ENCODE measurements at places on chromosomes 3 and 15.

DNA sequence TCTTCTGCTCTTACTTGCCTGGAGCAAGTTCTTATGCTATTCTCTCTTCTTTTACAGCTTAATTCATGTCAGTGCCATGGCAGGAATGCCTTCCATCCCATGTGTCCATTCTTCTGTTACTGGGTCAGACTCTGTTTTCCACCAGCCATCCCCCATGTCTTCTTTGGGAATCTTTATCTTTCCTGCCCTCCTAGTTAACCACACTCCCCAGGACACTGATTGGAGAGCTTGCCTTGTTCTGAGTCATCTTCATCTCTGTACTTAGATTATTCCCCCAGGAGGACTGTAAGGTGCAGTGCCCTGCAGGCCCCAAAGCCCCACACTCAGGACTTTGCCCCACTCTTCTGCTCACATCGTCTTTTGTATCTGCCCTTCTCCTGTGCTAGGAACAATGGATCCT, 3.6 kb downstream of the ABHD17C start:
- DNase-seq, result no peak

DNA sequence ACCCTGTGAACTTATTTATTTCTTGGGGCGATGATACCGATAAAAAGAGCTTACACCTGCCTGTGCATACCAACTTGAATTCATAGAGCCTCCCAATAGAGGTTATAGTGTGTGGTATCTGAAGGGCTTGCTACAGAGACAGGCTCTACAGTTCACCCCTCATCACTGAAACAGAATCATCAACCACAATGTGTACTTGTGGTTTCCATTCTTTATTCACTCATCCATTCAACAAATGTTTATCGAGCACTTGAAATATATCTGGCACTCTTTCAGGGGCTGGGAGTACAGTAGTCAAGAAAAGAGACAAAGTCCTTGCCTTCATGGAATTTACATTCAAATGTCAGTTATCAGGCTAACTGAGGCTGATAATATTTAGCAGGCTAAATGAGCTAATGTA, 134.4 kb upstream of the SKOR1 start:
- no peak for DNase-seq

DNA sequence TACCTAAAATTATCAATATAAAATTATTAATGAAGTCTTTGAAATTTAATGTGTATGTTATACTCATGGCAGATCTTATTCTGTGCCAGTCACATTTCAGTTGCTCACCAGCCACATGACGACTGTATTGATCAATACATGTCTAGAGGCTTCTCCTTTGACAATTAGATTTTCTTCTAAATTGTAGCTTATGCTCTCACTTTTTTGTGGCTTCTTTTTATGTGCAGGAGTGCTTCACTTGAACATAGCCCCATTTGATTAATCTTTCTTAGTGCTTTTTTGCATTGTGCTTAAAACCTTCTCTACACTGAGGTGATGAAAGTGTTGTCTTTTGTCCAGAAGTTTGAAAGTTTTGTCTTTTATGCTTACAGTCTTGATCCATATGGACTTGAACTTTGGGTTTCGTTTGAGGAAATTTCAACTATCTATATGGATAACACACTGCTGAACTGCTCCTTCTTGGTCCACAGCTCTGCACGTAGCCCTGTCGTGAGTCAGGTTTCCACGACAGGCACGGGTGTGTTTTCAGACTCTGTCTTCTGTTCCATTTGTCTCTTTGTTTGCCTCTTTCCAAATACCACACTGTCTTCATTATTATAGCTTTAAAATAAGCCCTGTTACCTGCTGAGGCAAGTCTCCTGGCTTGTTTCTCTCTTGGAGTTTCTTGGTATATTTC, 393.9 kb upstream of the CFAP20DC start:
- no peak for DNase-seq

- DNase-seq, result no peak
Measured at GRCh38 chr3:114675104-114675503, 381.3 kb downstream of the TIGIT start.

DNA sequence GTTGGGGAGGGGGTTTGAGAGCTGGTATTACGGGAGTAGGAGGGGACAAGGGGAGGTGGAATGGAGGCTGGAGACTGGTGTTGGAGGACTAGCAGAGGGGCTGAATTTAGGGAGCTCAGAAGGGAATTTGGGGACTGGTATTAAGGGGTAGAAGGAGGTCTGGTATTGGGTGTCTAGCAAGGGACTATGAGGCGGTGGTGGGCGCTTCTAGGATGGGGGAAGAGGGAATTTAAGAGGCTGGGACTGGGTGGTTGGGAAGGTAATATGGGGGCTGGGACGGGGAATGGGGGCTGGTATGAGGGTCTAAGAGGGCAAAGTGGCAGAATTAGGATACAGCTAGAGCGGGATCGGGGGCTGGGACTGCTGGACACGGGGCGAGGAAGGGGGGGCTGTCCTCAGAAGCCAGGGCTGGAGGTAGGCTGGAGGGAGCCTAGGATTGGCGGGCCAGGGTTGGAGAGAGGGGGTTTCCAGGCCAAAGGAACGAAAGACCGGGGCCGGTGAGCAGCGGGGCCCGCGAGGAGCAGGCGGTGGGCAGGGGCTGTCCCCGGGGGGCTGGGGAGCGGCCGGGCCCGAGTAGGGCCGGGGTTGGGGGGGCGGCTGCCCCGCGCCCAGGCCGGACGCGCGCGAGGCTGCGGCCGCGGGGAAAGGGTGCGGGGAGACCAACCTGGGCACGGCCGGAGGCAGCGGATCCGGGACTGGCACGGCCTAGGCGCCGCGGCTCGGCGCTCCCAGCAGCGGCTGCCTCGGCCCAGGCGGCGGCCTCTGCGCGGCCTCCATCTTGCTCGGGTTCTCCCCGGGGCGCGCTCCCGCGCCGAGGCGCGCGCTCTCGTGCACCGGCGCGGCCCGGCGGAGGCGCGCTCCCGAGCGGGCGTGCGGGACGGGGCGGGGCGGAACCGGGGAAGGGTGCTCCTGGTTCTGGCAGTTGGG, at the start of gene LHFPL4:
Gene LHFPL4 (minus strand): TSS at position 802 of the 927 bp plus-strand sequence. CDS start 1,143 bp downstream, outside the sequence.
- DNase-seq, result no peak

DNA sequence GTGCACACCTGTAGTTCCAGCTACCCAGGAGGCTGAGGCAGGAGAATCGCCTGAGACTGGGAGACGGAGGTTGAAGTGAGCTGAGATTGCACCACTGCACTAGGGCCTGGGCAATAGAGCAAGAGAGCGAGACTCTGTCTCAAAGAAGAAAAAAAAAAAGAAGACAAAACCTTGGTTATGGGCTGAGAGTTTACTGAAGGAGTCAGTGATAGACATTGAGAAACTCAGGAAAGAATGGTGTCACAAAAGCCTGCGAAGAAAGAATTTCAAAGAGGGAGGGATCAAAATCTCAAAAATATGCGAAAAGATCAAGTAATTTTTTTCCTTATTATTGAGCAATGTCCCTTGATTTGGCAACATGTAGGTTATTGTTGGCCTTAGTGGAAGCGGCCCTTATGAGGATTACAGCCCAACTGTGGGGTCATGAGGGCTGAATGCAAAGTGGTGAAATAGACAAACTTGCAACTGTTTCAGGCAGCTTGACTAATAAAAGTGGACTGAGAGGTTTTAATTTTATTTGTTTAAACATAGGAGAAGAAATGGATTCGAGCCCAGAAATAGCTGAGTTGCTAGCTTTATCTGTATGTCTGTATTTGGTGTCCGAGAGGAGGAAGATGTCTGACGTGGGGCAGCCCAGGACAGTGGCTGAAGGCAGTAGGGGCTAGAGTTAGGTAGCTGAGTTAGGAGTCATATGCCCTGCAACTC, 18.8 kb upstream of the CELF6 start:
- no peak for DNase-seq

DNA sequence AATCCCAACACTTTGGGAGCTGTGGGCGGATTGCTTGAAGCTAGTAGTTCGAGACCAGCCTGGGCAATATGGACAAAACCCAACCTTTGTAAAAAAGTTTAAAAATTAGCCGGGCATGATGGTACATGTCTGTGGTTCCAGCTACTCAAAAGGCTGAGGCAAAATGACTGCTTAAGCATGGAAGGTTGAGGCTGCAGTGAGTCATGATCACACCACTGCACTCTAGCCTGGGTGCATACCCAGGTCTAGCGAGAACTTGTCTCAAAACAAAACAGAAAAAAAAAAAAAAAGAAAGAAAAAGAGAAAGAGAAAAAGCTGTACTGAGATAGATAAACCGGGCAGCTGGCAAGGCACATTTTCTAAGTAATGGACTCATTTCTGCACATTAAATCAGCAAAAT, 10.6 kb downstream of the ARPP19 start:
- DNase-seq, result no peak

DNA sequence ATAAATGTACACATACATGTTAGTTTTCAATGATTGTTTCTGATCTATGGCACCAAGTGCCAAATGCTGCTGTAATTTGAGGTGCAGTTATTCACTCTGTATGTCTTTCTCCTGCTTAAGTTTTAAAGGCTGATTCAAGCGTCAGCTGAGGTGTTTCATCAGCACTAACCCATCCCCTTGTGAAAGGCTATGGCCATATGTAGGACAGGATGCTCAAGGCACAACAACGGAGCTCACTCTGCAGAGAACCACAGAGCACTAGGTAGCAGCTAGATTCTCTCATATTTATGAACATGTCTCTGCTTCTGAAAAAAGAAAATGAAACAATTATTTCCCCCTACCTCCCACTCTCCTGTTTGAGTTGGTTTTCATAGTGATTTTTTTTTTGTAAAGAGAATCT, 340.0 kb upstream of the TMCO5A start:
- DNase-seq, result no peak

GRCh38 chr3:103470498-103470897, 1035.7 kb downstream of the ZPLD1 start:
- no peak for DNase-seq

- DNase-seq, result no peak
Measured at GRCh38 chr15:47439146-47440111, 277.9 kb upstream of the SEMA6D start.

DNA sequence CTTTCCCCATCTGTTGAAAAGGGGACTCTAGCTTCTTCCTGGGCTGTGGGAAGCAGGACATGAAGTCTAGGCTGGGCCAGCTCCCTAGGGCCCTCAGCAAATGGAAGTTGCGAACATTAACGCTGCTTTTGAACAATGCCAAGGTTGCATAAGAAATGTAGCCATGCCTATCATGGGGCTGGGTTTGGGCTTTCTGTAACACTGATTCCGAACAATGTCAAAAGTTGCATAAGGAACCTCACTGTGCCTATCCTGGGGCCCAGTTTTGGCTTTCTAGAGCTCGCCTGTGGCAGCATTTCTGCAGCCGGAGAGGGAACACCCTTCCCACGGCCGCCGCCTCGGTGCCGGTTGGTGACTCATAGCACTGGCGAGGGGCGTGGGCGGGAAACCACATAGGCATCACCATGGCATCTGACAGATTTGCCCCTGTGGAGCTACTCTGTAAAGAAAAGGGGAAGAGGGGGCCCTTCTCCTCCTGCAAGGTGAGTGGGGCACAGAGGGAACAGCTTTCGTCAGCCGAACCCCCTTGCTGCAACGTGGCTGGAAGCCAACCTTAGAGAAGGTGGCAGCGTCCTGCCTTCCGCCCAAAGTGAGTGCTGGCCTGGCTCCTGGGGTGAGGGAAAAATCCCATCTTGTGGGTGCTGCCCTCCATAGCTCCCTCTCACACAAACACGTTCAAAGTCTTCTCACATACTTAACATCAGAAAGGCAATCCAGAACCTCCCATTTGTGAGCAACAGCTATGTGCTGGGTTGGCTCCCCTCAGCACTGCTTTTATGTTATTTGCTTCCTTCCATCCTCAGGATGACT, 46.6 kb upstream of the ATP2B2 start:
- peak; percentile 36 for DNase-seq

- DNase-seq, result no peak
Measured at GRCh38 chr3:66702126-66702525, 201.3 kb upstream of the LRIG1 start.

GRCh38 chr3:71361334-71361890, 222.1 kb downstream of the FOXP1 start:
- DNase-seq, result no peak

DNA sequence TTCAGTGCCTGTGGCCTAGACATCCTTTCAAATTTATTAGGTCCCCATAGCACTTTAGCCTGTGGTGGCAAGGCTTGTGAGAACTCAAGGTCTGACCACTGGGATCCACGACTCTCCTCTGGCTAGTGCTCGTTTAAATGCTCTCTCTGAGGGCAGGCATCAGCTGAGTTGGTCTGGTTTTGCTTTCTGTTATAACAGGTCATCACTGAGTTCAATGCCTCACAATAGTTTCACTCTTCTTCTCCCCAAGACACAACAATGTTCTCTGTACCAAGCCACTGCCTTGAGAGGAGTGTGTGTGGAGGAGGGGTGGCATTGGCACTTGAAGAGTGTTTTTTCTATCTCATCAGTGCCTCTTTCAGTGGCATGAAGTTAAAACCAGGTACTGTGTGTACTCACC, 7.6 kb downstream of the OR5K4 start:
- DNase-seq, result no peak

- DNase-seq, result no peak
Measured at GRCh38 chr3:18556001-18556408, 130.9 kb upstream of the SATB1 start.

GRCh38 chr15:57549935-57550334, 41.8 kb upstream of the MYZAP start:
- no peak for DNase-seq

DNA sequence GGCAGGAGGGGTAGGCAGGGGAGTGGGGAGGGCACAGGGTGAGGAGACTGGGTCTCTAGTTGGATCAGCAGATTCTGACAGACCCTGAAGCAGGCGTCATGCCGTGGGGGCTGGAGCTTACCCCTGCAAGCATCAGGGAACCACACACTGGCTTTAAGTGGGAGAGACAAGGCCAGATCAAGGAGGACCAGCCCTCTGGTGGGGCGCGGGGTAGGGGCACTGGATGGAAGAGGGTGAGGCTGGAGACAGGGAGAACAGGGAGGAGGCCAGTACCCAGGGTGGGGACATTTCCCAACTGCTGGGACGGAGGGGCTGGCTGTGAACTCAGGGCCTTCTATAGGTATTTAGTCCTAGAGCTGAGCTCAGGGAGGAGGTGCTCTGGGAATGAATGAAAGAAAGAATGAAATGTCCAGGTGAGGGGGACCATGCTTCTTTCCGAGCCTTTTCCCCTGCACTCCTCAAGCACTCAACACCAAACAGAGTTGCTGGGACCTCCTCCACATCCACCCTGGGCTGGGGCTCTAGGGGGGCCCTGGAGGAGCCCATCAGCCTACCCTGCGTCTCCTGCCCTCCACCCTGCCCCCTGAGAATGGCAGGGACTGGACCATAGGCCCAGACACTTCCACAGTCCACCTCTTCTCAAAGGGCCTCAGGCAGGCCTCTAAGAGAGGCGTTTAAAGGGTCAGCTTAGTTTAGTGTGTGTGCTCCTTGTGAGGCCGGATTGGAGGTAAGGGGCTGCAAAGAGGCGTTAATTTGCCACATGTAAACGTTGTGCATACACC, 49.0 kb upstream of the FGD5 start:
- DNase-seq, result peak; percentile 35

DNA sequence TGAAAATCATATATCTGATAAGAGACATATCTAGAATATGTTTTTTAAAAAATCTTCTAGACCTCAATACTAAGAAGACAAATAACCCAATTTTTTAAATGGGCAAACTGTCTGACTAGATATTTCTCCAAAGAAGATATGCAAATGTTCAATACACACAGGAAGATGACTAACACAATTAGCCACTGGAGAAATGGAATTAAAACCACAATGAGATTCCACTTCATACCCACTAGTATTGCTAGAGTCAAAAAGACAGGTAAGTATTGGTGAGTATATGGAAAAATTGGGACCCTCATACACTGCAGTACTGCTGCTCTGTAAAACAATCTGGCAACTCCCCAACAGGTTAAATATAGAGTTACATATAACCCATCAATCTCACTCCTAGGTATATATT, 33.1 kb upstream of the TOPAZ1 start:
- DNase-seq, result no peak
